ENCODE measurements at places on chromosomes 13 and 19.

DNA sequence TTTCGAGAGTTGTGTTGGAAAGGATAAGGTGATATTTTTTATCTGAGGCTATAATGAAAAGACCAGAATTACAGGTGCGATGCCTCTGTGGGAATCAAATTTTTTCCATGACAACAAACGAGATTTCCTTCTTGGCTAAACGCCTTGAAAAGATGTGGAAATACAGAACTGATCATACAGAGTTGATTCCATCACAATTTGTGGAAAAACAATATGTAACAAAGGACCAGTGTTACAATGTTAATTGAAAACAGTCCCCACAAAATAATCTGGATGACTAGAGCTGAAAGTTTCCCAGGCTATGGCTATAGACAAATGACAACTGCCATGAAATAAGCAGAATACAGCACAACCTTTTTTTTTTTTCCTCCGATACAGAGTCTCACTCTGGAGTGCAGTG, 628.9 kb downstream of the DIAPH3 start:
- no peak for DNase-seq

DNA sequence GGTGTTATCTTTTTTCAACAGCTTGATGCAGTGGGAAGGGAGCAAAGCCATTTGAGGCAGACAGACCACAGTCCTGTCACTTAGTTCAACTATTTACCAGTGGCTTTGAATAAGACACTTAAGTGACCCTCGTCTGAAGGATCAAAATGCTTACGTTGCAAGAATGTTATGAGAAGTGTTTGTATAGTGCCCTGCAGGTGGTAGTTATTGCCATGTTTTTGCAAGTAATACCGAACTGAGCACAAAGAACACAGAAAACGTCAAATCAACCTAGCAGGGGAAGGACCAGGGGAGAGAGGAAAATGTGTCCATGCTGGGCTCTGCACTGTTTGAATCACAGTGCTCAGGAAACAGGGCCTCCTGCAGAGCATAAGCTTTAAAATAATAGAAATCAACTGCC, 2.8 kb downstream of the SOHLH2 start:
- DNase-seq: no peak

DNA sequence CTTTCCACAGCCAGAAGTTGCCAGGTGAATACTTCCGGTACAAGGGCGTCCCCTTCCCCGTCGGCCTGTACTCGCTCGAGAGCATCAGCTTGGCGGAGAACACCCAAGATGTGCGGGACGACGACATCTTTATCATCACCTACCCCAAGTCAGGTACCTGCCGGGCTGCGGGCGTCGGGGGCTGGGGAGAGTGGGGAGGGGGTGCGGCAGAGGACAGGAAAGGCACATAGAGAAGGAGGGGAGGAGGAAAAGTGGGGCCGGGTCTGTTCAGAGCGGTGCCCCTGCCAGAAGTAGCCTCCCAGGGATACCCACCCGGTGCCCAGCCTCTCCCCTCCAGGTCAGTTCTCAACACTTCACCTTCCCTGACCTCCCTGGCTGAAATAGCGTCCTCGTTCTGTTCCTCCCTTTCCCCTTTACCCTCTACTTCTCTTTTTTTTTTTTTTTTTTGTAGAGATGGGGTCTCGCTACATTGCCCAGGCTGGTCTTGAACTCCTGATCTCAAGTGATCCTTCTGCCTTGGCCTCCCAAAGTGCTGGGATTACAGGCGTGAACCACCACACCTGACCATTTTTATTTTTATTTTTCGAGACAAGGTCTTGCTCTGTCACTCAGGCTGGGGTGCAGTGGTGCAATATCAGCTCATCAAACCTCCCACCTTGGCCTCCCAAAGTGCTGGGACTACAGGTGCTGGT, 24.1 kb downstream of the SULT2B1 start:
- no peak for DNase-seq

DNA sequence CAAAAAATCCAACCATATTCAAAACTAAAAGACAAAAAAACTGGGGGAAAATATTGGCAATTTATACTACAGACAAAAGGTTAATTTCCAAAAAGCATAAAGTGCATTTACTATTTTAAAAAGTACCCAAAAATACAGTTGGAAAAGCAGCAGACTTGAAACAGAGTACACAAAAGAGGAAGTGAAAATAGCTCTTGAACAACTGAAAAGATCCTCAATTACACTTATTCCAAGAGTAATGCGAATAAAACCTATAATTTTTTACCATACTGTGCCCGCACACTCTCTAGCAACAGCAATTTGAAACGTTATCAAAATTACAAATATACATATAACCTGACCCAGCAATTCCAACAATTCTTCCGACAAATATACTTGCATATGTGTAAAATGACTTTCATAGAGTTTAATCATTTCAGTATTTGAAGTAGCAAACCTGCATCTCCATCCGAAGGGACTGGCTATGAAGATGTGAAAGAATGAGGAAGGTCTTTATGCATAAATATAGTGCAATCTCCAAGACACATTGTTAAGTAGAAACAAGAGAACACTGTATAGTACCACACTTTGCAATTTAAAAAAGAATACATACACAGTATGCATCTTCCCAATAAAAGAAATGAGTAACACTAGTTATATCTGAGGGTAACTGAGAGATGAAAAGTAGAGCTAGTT, 25.4 kb downstream of the ALG5 start:
- DNase-seq: no peak

GRCh38 chr19:12055784-12056183, 3.0 kb upstream of the ZNF878 start:
- no peak for DNase-seq

- no peak for DNase-seq
Observed at GRCh38 chr13:40465015-40465390, 201.4 kb downstream of the FOXO1 start.

DNA sequence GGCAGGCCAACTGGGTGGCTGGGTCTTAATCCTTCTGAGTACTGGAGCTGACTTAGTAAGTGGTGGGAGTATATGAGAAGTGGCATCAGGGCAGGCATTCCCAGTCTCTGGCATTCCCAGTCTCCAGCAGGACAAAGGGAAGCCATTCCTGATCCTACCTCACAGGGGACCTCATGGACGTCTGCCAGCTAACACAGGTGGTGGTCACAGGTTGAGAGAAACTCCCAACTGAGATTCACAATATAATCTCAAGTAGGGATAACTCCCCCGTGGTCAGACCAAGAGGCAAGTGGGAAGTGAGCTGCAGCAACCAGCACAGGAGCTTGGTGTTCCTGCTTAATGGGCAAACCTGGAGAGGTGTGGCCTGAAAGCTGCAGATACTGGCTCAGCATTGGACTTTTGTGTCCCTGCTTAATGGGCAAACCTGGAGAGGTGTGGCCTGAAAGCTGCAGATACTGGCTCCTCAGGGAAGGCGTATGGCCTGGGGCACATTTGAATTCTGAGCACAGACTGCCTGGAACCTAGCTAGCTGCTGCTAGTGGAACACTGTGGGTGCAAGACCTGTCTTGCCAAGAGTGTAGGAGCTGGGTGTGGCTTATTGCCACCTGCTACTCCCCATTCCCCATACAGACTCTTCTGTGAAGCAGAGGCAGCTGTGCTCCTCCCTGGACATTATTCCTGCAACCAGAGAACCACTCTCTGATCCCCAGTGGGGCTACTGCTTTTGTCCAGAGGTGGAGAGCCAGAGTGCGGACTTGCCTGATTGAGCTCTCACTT, 25.9 kb upstream of the OR10H2 start:
- no peak for DNase-seq

GRCh38 chr13:114179087-114179658, at the start of gene CFAP97D2:
CFAP97D2 (plus strand) TSS chr13:114179257; CDS start chr13:114179331, 74 bp downstream.
- no peak for DNase-seq

GRCh38 chr13:31946091-31946770, 85.3 kb upstream of the FRY start:
- no peak for DNase-seq

DNA sequence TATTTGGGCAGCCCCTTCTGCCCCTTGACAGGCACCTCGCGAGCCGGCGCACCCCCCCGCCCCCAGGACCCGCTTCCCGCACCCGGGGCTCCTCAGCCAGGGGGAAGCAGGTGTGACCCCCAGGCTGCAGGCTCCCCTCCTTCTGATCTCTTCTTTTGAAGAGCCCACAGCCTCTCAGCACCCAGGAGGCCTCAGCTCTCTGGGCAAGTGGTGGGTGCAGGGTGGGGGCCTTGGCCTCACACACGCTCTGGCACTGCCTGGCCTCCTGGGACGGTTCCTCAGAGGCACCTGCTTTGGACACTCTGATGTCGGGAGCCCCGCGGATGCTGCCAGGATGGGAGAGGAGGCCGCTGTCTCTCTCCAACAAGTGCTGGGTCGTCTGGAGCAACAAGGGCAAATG, 1.5 kb upstream of the C13orf46 start:
- no peak for DNase-seq

GRCh38 chr19:28400953-28401671, 811.8 kb downstream of the UQCRFS1 start:
- DNase-seq: no peak

All from stimulated activated CD4-positive, alpha-beta T cell treated with anti-CD3 and anti-CD28 coated beads, Interleukin-4, amount 100 ng/mL, for 1 hour (primary cell).